ENCODE measurements at places on chromosomes 6 and 20. TPM values are rescaled to one million over a fixed set of nuclear protein-coding genes. Genes with fewer than 3 reads are reported as not detected.
A peak's percentile ranks its signal among the peaks of the same experiment; 100 is the strongest.

DNA sequence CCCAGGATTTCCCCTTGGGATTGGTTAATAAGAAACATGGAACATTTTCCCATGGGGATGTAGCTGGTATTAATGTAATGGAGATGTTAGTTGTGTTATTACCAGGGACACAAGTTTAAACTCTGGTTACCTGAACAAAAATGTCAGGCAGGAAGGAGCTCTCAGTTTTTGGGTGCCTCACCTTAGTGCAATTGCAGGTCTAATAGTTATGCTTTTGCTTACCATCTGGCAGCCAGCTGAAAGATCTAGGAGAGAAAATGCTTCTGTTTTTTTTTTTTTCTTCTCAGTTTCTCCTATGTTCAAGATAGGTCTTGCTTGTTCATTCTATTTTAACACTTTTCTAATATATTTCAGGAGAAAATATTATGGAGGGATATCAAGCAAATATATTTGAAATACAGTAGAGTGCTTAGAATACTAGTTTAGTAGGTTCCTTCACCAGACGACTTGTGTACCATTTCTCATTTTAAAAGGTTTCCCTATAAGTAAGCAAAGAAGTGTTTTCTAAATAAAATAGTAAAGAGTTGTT, 4.2 kb upstream of the UBE2J1 start:
- DNase-seq: no peak

Gene ZNF831
- 0.56 TPM for total RNA-seq

GRCh38 chr6:159308198-159308597, 139.0 kb downstream of the FNDC1 start:
- DNase-seq: no peak

Gene CST4
- total RNA-seq: not detected

Gene TSBP1
- total RNA-seq: not detected

DNA sequence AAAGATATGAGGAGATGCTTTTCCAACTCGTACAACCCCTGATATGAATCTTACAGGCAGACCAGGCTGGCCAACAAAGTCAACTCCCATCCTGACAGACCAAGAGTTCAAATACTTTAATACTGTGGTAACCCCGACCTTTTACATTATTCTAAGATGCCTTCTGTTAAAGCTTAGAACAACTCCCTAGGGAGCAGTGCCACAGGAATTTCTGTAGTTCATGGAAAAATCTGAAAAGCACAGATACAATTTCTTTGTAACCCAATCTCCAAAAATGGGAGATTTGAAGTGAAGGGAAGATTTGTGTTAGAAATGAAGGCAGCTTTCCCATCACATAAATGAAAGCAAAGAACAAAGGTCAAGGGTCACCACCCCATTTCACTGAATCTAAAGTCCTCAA, 151.3 kb upstream of the BEND6 start:
- DNase-seq: no peak

Gene TMEM217
- 5.4 TPM for total RNA-seq

DNA sequence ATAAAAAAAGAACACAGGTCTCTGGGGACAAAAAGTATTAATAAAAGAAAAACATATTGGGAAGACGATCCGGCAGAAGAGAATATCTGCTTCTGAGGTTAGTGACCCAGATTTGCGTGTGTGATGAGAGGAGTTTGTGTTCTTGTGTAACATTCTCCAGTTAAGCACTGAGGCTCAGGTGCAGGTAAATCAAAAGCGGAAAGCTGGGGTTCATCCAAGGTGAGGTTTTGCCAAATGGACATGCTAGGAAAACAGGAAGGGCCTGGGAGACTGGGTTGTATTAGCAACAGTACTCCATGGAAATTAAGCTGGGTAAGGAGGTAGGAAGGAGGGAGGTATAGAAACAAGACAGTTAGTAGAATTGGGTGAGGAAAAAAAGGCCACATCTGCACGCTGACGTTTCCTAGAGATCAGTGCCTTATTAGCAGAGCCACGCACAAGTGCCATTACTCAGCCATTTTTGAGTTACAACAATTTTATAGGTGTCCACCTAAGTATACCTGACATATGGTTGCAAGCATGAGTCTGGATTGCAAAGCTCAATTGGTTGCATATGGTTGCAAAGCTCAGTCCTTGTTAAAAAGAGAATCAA, 139.6 kb downstream of the ZMYND8 start:
- no peak for DNase-seq

DNA sequence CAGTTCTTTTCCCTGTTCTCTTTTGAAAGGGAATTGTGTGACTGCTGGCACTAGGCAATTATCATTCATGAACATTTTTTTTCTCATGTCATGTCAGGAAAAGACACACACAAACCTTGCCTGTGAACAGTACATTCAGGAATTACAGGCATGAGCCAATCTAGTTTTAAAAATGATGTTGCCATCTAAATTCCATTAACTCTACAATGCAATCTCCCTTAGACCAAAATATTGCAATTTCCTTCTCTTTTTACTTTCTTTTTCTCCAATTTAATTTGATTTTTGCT, 127.5 kb upstream of the STMND1 start:
- no peak for DNase-seq

DNA sequence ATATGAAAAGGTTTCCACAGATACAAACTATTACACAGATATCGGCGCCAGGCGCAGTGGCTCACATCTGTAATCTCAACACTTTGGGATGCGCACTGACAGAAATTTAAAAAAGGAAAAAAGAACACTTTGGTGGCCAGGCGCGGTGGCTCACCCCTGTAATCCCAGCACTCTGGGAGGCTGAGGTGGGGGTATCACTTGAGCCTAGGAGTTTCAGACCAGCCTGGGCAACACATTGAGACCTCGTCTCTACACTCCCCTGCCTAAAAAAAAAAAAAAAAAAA, 41.6 kb downstream of the NUDT3 start:
- no peak for DNase-seq

DNA sequence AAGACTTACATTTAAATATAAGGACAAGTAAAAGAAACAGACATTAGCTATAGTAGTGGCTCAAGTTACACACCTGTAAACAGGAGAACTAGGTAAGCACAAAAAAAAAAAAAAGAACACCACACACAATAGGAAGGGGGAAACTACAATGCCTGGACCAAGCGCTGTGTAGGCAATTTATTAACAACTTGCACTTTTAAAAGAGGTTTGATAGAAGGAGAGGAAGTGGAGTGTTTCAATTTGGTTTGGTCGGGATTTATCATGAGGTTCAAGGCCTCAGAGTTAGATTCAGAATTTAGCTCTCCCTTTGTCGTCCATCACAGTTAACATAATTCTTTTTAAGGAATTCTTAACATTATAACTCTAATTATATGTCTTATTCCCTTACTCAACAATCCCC, 1.1 kb upstream of the USP49 start:
- DNase-seq: no peak

GRCh38 chr6:74872754-74873476, 332.9 kb downstream of the COL12A1 start:
- no peak for DNase-seq

DNA sequence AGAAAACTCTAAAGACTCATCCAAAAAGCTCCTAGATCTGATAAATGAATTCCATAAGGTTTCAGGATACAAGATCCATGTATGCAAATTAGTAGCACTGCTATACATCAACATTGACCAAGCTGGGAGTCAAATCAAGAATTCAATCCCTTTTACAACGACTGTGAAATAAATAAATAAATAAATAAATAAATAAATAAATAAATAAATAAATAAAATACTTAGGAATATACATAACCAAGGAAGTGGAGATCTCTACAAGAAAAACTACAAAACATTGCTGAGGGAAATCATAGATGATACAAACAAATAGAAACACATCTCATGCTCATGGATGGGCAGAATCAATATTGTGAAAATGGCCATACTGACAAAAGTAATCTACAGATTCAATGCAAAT, 132.0 kb upstream of the NRSN1 start:
- no peak for DNase-seq

- no peak for DNase-seq
Measured at GRCh38 chr6:89186762-89187161, 30.4 kb downstream of the GABRR1 start.

- DNase-seq: no peak
Measured at GRCh38 chr6:88565409-88565811, 398.0 kb downstream of the RNGTT start.

GRCh38 chr6:157620944-157621343, 202.1 kb upstream of the SNX9 start:
- no peak for DNase-seq

Gene OPRM1
- total RNA-seq: not detected

DNA sequence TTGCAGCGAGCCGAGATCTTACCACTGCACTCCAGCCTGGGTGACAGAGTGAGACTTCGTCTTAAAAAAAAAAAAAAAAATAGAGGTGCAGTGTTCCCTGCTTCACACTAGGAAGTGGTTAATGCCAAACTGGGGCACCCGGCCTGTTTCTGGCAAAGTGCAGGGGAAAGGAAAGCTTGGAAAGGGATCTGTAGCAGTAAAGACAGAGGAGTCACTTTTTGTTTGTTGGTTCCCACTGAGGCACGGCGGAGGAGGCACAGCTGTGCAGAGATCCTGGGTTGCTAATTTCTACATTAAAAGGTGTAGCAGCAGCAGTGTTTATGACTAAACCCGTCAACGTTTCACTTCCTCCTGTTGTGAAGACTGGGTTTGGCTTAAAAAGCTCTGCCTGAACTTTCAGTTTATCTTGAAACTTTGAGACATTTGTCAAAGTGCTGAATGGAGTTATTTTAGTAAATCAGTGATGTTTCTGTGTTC, 125.6 kb downstream of the CARMIL1 start:
- DNase-seq: no peak

- no peak for DNase-seq
Measured at GRCh38 chr6:97113170-97113569, 169.8 kb downstream of the MMS22L start.

Gene C6orf52
- 1.6 TPM for total RNA-seq

DNA sequence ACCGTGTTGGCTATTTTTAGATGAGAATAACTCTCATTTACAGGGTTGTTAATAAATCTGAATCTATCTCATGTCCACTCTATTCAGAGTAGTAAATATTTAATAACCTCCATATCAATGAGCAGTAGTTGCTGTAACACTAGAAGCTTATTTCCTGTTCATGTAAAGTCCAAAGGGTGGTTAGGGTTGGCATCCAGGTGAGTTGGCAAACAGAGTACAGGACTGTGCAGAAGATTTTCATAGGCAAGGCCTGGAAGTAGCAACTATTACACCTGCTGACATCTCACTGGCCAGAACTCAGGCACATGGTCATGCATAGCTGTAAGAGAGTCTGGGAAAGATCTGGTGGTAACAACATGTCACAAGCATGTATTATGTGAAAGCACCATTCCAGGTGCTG, 147.5 kb downstream of the PHF3 start:
- no peak for DNase-seq

DNA sequence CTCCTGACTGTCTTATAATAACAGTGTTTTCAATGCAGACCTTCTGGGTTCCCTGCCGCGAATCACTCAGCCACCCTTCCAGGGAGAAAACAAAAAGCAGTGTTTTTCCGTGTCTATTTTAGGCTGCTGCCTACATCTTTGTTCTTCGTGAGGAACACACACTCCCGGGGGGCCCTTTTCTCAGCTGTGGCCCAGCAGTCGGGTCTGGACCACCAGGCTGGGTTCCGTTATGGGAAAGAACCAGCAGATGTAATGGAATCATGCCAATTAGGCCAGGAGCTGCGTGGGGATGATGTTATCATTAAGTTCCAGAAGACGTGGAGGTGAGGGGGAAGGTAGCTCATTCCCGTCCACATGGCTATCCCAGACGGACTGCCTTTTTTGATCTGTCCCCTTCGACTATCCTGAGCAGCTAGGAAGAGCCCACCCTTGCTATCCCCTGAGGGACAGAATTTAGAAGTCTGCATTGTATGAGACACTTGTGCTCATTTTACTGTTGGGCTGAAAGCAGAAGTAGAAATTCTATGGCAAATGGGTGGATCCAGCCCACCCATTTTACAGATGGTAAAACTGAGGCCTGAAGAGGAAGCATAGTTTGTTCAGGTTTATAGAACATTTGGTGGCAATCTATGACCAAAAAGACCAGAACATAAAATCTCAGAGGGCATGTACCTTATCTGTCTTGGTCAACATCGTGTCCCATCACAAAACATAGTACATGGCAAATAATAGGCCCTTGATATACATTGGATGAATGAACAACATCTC, 54.5 kb downstream of the KCNB1 start:
- no peak for DNase-seq

Gene MYT1
- total RNA-seq: 0.74 TPM

Gene ANKRD6
- total RNA-seq: 70.9 TPM

- no peak for DNase-seq
Measured at GRCh38 chr6:92415656-92416055, 1003.7 kb downstream of the EPHA7 start.

Gene GPSM3
- 49.0 TPM for total RNA-seq

DNA sequence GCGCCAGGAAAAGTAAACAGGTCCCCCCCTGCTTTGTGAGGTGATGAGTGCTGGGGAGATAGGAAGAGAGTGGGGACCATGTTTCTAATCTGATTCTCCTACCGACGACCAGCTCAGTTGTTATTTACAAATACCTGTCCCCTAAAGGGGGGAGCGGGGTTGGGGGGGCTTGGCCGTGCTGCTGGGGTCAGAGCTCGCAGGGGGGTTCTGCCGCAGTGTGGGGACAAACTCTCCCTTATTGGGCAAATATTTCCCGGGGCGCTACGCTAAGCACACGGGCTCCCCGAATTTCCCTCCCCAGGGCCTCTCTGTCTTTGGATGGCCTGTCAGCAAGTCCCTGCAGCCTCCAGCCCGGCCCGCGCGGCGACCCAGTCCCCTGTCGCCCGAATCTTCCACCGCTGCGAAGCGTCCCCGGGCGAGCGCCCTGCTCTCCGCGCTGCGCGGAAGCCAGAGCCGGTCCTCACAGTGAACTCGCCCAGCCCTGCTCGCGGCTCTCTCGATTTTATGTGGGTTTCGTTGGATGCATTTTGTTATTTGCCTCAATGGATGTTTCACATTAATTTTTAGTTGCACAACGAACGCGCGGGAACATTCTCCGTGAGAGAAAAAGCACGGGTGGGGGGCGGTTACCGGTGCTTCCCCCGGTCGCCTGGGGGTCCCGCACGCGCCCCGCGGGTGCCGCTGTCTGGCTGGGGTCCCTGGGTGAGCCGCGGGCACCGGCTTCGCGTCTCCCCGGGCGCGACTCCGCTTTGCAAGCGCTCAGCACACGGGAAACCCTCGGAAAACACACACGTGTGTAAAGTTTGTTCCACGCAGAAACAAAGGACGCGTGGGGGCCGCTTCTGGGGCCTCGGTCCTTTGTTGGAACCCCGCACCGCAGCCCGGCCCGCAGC, 1.5 kb upstream of the STX16 start:
- DNase-seq: peak; percentile 27

DNA sequence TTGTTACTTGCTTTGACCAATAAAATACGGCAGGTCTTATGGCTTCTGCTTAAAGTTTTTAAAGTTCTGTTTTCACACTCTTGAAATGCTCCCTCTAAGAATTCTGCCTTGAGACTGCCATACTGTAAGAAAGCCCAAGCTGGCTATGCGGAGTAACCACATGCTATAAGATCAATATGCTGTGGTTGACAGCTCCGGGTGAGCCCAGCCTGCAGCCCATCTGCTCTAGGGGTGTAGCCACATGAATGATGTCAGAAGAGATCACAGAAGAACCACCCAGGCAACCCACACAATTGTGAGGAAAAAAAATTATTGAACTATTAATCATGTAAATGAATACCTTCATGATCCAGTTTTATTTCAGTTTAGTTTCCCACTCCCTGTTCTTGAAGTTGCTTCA, 26.1 kb upstream of the SH3BGRL2 start:
- no peak for DNase-seq

Gene OR2J3
- total RNA-seq: not detected
